Motor neuron (in vitro differentiated cells): ENCODE measurements at places on chromosomes 12 and 14.

GRCh38 chr12:71626098-71626497 is 37.5 kb downstream of the ZFC3H1 start:
- ATAC-seq = no peak

GRCh38 chr14:34569750-34570149 is 30.2 kb upstream of the EAPP start:
- ATAC-seq = no peak

- ATAC-seq = no peak
Observed at GRCh38 chr12:17076811-17077210, 470.8 kb upstream of the LMO3 start.

- ATAC-seq = no peak
Observed at GRCh38 chr14:36512585-36513003, 7.4 kb downstream of the NKX2-1 start.

- ATAC-seq = no peak
Observed at GRCh38 chr12:109768901-109769670, 55.5 kb downstream of the FAM222A start.

- ATAC-seq = no peak
Observed at GRCh38 chr14:56176530-56176929, 58.3 kb downstream of the PELI2 start.

- ATAC-seq = no peak
Observed at GRCh38 chr12:64450711-64451486, 1.0 kb upstream of the TBK1 start.

DNA sequence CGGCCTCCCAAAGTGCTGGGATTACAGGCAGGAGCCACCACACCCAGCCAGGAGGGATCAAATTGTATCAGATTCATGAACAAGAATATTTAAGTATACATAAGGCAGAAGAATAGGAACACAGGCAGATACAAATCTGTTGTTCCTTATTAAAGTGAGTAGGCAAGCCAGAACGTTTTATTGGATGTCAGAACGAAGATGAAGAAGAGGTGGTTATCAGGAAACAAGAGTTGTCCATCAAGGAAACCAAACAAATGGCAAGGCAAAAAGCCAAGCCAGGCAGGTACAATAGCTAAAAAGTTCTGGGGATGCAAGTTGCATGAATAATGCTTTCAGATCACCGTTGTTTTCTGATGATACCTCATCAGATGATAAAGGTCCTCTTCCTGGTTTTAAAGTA is 31.1 kb upstream of the BAZ1A start:
- ATAC-seq = no peak

GRCh38 chr12:122830517-122831214 is 4.6 kb upstream of the HIP1R start:
- ATAC-seq = no peak

DNA sequence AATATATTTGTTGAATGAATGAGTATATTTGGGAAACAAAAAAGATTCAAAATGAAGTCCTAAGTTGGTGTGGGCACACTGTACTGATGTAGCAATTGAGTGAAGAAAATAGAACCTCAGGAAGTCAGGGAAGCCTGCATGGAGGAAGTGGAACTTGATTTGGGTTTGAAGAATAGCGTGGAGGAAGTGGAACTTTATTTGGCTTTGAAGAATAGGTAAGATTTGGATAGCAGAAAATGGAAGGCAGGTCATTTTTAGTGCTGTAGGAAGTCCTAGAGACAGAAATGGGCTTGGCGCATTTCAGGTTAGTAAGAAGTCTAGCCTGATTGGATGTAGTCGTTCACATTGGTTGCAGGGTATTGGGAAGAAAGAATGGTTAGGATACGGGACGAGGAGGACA is 5.4 kb downstream of the C12orf75 start:
- ATAC-seq = no peak

GRCh38 chr14:69574263-69574953 is at the start of gene CCDC177:
TSS of gene CCDC177 (minus strand) at chr14:69574871. CDS start at chr14:69573622, 1,249 bp downstream.
- peak; percentile 72 for ATAC-seq

DNA sequence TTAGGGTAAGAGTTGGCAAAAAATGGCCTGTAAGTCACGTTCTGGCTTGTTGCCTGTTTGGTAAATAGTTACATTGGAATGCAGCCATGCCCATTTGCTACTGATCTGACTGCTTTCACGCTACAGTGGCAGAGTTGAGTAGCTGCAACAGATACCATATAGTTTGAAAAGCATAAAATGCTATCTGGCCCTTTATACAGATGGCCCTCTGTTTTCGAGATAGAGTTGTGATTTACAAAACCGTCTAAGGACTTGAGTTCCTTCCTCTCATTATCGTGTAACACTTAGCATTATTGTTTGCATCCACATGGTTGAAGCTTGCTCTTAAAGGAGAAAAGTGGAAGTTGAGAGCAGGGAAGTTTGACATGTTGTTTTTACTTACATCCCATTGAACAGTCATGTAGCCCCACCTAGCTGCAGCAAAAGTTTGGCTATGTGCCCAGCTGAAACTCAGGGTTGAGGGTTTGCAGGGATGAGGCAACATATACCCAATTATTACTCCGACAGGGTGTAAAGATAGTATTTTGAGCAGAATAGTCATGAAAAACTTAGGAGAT is 11.3 kb upstream of the SCFD1 start:
- ATAC-seq = peak; percentile 53

DNA sequence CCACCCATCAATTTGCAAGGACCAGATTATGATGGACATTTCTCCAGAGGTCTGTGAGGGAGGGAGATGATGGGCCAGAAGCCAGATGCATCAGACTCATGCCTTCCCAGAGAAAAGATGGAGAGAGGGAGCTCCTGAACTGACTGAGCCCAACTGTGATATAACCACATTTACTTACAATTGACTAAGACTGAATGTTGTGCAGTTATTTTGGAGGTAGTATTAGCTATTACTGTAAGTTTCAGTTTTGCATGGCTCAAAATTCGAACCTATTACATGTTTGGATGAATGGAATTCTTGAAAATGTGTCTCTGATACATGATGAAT is 211.1 kb upstream of the SFSWAP start:
- ATAC-seq = no peak

GRCh38 chr12:39780913-39781446 is 161.4 kb upstream of the ABCD2 start:
- ATAC-seq = no peak

DNA sequence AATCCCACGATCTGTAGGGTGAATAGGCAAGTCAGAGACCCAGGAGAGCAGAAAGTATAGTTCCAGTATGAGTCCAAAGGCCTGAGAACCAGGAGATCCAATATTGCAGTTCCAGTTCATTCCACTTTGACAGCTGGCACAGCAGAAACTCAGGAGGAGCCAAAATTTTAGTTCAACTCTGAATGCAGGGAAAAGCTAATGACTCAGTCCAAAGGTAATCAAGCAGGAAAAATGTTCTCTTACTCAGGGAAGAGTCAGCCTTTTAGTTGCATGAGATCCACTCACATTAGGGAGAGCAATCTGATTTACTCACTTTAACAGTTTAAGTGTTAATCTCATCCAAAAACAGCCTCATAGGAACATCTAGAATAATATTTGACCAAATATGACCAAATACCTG is 130.2 kb upstream of the LRFN5 start:
- ATAC-seq = no peak

- ATAC-seq = no peak
Observed at GRCh38 chr14:80084196-80084595, 127.1 kb downstream of the DIO2 start.

DNA sequence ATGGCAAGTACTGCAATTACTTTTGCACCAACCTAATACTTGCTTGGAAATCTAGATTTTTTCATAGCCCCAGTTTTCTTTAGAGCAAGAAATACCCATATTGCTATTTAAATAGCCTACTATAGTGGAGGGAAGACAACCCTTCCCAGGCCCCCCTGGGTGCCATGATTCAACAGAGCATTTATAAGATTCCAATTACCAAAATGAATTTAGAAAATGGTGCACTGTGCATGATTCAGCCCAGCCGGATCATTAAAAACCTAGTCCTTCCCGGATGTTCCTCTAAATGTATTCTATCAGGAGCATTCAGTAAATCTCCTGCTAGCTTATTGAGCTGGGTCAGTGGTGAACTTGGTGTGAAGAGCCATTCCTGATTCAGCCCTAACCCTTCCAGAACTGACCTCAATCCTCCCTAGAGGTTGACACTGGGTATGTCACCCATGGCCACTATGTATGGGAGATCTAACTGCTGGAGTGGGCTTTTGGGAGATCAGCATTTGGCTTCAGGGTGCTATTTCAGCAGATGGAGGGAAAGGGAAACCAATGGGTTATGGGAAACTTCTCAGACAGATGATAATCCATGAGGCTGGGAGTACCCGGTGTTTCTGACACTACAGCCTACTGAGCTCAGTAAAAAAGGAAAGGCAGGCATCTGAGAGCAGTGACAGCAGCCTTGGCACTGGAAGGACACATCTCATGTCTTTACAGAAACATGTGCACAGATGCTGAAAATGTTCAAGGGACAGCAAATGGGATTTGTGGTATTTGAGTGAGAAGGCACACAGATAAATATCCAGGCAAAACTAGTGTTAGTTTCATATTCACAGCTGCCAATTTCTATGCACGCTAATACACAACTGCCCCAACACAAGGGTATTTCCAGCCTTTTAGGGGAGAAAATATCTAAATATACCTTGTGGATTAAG is 258.9 kb downstream of the DPF3 start:
- ATAC-seq = no peak

GRCh38 chr12:108432423-108433121 is 82.5 kb upstream of the FICD start:
- ATAC-seq = no peak

- ATAC-seq = peak; percentile 32
Observed at GRCh38 chr12:7667125-7667524, 1.4 kb upstream of the APOBEC1 start.

DNA sequence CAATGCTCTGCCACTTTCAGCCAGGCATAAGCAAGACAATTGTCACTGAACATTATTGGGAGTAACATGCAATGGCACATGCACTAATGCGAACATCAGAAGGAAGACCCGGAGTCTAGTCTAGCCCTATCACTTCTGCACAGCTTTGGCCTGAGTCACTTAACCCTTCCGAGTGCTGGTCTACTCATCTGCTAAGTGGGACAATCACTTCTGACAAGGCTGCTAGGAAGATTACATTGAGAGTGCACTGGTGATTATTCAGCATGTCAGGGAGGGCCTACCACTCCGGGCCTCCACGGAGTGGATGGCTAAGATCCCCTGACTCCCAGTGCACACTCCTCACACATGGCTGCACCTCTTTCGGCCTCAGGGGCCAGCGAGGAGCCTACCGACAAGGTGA is 240.9 kb downstream of the DPF3 start:
- ATAC-seq = no peak

GRCh38 chr12:123801573-123802178 is 39.6 kb downstream of the DNAH10 start:
- no peak for ATAC-seq

DNA sequence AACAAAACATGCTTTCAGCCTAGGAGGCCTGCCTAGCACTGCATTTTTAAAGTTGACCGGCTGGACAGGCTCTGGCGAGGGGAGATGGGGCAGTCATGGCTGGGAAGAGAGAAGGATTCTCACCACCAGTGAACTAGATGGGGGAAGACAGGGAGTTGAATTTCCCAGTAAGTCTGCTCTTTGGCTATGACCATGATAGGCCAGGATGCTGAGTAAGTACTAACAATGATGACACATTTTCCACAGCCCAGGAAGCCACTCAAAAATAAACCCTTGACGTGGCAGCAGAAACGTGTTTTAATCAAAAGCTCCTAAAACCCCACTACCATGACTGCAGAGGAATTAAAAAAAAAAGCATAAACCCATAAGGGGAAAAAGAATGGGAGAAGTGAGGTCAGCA is 19.0 kb downstream of the KCTD10 start:
- ATAC-seq = no peak

GRCh38 chr12:93653079-93653478 is 24.1 kb upstream of the CRADD start:
- ATAC-seq = no peak

- no peak for ATAC-seq
Observed at GRCh38 chr12:124110372-124110883, 137.4 kb downstream of the ZNF664 start.

GRCh38 chr14:58864751-58865513 is 227.2 kb downstream of the DACT1 start:
- ATAC-seq = no peak

- no peak for ATAC-seq
Observed at GRCh38 chr12:81798294-81798693, 39.1 kb upstream of the PPFIA2 start.

GRCh38 chr14:23563473-23564180 is 4.0 kb downstream of the AP1G2 start:
- ATAC-seq = no peak

DNA sequence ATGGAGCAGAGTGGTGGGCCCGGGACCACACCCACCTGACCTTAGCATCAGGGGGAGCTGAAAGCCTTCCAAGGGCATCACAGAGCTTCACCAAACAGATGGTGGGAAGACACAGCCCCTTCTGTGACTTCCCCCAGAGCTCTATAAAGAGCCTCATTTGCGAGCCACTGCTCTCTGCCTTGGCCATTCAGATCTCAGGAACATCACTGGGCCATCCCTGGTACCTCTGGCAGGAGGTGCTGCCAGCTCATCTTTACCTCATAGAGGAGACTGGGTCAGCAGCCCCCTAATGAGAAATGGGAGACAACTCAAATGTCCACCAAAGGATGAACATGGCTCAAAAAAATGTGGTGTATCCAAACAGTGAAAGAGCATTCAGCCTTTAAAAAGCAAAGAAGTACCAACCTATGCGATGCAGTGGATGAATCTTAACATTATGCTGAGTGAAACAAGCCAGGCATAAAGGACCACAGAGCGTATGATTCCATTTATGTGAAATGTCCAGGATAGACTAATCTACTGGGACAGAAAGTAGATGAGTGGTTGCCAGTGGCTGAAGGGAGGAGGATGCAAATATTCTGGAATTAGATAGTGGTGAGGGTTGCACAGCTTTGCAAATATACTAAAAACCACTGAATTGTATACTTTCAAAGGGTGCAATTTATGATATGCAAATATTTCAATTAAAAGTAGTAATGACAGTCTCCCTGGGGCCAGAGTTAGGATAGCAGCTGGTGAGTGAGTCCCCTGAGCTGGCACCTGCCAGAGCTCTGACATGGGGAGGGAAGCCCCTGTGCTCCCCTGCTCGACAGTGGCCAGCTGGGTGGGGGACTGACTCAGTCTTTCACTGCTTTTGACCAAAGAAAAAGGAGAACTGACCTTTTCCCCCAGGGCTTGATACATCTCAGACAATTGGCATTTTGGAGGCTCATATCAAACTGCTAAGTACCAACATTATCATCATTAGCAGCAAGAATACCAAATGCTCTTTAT is 116.6 kb downstream of the GCH1 start:
- ATAC-seq = no peak

- no peak for ATAC-seq
Observed at GRCh38 chr14:64605926-64606685, 56.3 kb downstream of the PPP1R36 start.

DNA sequence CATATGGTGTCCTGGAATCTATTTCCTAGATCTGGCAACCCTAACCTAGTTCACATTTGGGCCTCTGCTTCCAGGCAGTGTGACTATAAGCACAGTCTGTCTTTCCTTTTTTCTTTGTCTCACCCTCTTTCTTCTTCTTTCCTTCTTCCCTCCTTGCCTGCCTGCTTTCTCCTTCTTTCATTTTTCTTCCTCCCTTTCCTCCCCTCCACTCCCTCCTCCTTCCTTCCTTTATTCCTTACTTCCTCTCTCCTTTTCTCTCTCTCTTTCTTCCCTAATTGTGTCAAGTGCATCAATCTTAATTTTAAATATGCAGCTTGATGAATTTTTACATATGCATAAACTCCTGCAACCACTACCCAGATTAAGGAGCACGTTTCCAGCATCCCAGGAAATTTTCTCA is 4.6 kb upstream of the DAO start:
- ATAC-seq = no peak

GRCh38 chr14:29370024-29370423 is 557.6 kb downstream of the PRKD1 start:
- ATAC-seq = no peak
